ENCODE measurements at places on chromosomes 2 and 18.

- no peak for DNase-seq
Measured at GRCh38 chr2:26395394-26395793, 6.3 kb upstream of the DRC1 start.

DNA sequence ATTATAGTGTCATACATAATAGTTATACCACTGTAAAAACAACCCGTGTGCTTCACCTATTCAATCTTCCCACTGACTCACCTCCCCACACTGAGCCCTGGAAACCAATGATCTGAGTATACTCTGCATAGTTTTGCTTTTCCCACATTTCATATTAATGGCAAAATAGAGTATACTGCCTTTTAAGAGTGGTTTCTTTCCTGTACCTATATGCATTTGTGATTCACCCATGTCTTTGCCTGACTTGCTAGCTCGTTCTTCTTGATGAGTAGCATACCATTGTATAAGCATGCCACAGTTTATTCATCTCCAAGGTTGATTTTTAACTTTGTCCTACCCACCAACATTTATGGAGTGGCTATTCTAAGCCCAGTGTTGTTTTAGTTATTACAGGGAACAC is 686.4 kb downstream of the PLCL1 start:
- no peak for DNase-seq

DNA sequence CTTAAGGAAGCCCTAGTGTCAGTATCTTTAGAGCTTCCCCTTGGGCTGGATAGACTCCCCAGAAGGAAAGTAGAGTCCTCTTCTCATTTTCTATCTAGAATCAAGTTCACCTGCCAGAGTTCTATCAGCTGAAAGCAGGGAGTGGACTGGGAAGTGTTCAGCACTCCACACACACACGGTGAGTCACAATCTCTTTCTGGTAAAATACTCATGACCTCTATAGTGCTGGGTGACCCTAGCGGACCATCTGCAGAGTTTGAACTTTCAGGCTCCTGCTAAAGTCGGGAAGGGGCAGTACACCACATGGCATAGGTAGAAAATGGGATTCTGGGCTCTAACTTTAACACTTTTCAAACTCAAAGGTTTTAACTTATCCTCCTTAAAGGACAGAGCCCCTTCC is 43.3 kb downstream of the SAP130 start:
- no peak for DNase-seq

DNA sequence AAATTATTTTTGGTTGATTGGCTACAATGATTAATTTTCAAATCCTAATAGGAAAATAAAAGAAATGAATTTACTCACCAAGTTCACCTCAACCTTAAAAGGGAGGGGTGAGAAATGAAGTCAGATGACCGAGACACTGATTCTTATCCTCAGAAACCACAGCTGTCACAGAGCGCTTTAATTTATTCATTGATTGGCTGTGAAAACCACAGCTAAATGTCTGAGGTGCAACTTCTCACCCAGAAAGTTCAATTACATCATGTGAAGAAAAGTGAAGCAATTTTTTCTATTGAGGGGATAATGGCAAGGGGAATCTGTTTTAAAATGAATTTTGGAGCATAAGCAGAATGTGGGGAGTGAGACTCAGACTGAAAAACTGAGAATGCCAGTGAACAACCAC is 128.4 kb downstream of the RNF152 start:
- DNase-seq: no peak

DNA sequence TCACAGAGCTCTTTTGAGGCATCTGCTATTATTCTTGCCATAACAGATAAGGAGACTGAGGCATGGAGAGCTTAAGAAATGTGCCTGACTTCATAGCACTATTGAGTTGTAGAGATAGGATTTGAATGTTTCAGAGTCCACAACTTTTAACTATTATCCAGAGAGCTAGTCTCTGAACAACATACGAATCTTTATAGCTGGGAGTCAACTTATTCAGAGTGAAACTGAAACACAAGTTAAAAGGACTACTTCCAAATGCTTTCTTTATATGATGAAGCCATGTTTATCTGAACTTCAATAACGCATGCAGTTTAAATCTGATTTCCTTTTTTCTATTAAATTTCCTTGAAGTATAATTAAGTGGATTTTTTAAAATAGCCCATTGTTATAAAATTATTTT is 268.8 kb downstream of the IKZF2 start:
- no peak for DNase-seq

DNA sequence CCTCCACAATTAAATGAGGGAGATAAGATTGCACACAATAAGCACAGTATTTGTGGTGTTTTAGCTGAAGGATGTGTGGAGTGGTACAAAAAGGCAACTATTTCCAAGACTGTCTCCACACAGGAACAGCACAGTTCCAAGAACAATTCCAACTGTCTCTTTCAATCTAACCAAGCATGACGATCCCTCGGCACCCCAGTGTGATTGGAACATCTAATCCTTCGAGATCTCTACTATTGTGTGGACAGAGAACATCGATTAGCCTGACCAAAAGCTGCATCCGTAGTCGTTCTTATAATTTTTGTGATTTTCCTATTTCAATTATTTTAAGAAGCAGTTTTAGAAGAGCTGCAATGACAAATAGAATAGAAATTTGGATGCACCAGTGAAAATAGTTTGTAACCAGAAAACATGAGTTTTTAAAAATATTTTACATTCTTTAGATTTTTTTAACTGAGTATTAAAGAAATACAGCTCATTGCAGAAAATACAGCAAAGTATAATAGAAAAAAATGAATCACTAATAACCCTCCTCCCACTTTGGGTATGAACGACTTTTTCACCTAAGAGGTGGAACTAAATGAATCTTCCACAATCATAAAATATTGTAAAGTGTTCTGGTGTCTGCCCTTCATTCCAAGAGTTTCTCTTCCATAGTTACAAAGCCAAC is 76.4 kb upstream of the CABLES1 start:
- no peak for DNase-seq

DNA sequence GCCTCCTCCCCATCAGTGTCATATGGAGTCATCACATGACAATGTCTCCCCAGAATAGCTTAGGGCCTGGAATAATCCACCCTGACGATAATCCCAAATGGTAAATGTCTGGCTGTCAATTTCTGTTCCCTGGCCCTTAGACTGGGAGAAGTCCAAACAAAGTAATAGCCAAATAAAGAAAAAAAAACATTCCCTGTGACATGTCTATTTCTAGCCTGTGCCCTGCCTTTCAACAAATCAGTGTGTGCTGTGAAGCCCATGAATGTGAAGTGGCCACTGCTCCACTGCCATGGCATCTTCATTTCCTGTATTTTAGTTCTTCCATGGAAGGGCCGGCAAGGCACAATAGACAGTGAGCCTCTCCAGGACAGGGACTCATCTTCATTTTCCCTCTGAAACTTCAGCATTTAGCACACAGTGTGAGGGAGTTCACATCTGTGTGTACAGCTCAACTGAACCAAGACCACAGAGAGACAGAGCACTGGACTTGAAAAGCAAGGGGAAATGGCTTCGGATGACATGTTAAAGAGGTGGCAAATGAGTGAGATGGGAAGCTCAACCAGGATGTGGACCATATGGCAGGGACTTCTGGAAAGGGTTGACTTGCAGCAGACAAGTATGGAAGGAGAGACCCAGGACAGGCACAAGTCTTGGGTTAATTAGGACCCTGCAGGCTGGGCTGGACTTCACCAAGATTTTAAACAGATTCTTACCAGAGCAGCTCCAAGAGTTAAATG is 140.0 kb downstream of the ANTXR1 start:
- no peak for DNase-seq

DNA sequence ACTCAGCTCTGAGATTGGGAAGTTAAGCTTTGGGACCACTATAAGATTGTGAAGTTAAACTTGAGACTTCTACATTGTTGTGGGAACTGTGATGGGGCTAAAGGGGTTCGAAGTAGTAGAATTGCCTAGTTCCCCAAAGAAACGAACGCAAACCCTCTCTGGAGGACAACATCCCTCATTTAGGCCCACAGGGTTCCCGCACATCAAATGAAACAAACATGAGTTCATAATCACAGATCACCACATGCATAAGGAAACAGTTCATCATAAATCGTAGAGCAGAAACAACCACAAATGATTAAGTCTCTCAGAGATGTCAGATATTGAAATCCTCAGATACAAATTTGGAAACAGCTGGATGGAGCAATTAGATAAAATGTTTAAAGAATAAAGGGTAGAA is 55.9 kb upstream of the HPCAL1 start:
- DNase-seq: no peak

DNA sequence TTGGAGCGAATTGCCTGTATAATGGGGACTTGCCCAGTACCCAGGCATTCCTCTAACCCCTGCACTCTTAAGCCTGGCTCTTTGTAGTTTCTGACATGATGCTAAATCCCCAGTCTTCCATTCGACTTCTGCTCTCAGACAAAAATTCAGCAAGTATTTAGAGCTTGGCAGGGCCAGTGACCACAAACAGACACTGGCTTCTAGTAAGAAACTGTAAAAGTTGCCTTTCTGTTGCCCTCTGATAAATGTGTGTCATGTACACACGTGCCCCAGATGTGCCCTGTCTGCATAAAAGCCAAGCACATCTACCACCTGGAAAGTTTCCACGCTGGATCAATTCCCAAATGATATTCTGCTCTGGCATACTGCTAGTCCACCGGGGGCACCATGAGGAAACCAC is 18.0 kb downstream of the PAX3 start:
- DNase-seq: no peak

GRCh38 chr2:186984966-186985365 is 136.0 kb upstream of the ZSWIM2 start:
- no peak for DNase-seq

- DNase-seq: no peak
Measured at GRCh38 chr18:25464227-25464626, 112.3 kb upstream of the ZNF521 start.

GRCh38 chr2:26355038-26355995 is 8.7 kb upstream of the ADGRF3 start:
- no peak for DNase-seq

DNA sequence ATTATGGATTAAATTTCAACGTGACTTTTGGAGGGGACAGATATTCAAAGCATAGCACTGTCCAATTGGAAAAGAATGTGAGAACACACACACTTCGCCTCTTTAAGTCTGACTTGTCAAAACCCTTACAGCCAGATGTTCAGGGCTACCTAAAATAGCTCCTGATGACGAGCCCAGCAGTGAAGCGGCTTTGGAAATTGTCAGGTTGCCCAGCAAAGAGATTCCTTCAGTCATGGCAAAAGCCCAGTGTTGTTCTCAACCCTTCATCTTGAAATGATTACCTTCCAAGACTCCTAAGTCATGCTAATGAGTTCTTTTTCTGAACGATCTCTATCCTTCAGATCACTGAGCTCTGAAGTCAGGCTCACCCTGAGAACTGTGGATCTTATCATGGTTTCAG is 436.6 kb downstream of the LRATD1 start:
- no peak for DNase-seq

DNA sequence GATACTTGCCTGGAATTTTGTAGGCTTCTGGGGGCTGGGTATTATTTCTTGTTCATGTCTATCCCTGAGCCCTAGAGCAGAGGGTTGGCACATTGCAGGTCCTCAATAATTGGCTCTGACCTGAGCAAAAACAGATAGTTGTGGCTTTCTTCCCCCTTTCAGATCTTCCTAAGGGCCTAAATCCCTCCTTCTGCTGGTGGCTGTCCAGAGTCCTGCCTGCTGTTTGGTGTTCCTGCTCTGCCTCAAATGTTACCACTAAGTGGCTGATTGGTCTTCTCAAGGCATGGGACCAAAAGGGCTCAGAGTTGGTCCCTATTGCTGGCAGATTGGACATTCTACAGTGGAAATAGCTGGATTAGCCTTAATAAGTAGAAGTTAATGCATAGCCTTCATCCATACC is 1.1 kb upstream of the CRYGB start:
- no peak for DNase-seq

- peak; percentile 44 for DNase-seq
Measured at GRCh38 chr2:37625796-37626571, 45.5 kb downstream of the CDC42EP3 start.

GRCh38 chr2:132420816-132421805 is 4.5 kb downstream of the GPR39 start:
- DNase-seq: no peak

- no peak for DNase-seq
Measured at GRCh38 chr2:27810455-27810854, 38.9 kb downstream of the MRPL33 start.

DNA sequence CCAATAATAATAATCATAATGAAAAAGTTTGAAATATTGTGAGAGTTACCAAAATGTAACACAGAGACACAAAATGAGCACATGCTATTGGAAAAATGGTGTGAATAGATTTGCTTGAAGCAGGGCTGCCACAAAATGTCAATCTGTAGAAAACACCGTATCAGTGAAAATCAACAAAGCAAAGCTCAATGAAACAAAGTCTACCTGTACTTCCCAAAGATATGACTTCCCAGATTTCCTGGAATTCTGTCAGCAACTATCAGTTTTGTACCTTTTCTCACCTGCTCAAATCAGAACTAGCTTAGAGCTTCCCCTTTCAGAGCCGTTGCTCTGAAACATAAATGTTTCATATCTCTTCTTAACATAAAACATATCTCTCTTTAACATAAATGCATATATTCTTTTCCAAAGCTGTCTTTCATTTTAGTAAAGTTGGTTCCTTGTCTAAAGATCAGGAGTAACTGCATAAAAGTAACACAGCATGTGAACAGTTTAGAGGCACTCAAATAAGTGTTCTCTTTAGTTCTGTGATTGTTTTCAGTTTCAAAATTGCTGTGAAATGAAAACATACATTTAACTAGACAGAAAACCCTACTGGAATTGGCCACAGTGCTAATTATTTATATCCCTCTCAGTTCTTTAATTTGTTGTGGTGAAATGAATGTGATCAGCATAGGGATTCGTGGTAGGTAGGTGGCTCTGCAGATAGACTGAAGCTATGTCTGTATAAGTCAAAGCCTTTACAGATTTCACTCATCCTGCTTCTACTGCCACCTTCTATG is 262.5 kb downstream of the KCNJ3 start:
- no peak for DNase-seq

- DNase-seq: no peak
Measured at GRCh38 chr2:44351676-44352075, 9.6 kb downstream of the PREPL start.

DNA sequence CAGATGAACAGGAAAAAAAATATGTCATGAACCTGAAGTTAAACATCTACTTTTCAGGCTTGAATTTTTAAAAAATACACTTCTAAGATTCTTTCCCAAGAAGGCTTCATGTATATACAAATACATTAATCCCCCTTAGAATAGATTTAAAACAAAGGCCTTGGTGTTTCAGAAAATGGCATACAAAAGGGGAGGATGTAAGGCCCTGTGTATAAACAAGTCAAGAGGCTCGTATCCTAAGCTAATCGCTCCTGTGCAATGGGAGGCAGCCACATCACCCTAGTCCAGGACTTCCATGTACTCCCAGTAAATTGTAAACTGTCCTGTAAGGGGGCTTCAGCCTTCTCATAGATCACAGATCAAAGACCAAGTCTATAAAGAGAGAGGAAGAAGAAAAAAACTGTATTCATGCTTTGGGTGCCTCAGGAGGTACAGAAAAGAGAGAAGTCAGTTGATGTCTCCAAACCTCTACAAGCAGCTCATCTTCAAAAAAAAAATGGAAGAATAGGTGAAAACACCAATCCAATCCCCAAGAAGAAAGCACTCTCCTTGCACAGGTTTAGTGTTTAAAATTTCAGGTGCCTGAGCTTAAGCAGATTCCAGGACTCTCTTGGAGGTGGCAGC is 53.9 kb downstream of the ANKRD44 start:
- no peak for DNase-seq
